Stimulated activated CD4-positive, alpha-beta T cell treated with anti-CD3 and anti-CD28 coated beads, Interleukin-1b, Interleukin-23, amount 100 ng/mL, for 1 hour (primary cell): ENCODE measurements at places on chromosomes 7 and 10.

DNA sequence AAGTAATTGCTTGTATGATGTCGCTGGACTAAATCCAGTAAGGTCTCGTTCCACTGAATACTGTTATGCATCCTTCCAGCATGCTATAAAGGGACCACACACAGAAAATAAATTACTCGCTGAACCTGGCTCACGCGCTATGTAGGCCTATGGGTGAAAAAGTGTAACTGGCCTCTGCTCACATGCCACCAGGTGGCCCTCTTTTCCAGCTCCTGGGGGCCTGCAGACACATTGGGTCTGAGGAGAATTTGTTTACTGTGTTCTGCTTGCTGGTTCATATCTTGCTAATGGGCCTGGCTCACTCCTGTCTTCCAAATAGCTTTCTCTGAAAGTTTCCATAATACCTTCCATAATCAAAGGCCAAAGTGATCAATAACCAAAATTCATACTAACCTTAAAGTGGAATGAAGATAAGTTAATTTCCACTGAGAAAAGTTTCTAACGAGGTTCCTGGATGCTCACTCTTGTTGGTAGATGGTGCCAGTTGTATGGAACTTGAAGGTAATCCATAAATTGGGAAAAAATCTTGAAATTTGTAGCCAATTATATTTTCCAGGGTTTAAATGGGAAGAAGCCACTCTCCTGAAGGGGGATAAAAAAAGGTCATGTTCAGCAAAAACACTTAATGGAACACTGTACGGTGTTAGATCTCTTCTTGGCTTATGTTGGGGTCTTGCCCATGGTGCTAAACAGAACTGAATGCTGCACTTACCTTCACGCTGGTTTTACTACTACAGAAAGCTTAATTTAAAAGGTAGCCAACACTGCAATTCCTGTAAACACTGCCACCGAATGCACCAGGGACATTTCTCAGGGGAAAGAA lies 27.0 kb upstream of the ZPBP start:
- no peak for DNase-seq

- DNase-seq = no peak
Measured at GRCh38 chr7:5615190-5616070, 166.0 kb downstream of the RNF216 start.

- no peak for DNase-seq
Measured at GRCh38 chr7:147833557-147833956, 757.0 kb upstream of the C7orf33 start.

DNA sequence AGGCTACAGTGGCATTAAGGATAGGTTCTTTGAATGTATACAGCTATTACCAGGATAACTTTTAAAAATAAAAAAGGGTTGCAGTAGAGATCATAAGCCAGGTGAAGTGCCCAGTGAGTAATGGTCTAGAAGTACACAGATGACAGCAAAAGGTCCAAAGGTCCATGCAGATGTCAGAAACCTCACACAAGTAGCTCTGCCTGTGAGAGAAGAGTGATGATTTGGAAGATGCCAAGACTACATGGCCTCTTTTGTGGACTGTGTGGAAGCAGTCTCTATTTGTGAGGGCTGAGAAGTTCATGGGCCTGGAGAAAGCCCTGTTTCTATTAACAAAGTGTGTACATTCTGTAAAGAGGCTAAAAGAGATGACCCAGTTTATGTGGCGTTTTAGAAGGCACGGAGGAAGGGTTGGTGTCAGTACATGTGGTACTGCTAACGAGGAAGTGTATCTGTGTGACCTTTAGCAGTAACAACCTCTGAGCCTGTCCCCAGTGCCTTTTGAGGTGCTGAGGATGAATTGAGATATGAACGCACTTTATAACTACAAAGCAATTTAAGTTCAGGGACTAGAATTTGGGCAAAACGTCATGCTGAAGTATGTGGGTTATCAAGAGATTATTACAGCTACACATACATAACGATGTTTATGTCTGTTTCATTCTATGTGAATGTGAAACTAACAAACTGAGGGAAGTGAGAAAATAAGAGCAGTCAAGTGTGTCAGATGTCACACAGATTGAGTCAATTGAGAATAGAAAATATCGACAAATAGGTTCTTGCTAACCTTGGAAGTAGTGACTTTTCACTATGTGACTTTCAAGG lies 7.6 kb downstream of the CYCS start:
- no peak for DNase-seq

DNA sequence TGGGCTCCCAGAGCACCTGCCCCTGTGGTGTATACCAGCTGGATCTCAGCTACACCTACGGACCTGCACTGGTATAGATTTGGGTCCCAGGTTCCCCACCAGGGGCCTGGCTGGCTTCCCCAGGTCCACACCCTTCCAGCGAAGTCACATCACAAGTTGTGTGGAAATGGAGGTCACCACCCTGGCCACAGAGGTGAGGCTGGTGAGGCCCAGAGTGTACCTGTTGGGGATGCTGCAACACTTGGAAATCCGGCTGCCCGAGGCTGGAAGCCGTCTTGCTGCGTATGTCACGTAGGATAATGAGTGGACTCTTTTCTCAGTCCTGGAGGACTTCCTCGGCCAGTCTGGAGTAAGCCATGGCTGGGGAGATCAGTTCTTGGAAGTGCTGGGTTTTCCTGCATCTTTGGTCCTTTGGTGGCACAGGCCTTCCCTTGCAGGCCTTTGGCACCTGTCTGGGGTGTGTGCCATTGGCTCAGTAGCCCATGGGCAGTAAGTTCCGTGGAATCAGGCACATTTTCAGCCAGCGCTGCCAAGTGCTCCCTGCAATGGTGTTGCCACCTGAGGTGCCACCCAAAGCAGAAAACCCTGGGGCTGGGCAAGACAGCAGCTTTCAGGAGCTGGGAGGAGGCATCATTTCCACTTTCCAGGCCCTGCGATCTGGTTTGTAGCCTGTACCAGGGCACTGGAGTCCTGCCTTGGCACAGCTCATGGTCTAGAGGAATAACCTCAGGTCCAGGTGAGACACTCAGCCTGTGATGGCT lies 97.9 kb downstream of the LHPP start:
- no peak for DNase-seq

DNA sequence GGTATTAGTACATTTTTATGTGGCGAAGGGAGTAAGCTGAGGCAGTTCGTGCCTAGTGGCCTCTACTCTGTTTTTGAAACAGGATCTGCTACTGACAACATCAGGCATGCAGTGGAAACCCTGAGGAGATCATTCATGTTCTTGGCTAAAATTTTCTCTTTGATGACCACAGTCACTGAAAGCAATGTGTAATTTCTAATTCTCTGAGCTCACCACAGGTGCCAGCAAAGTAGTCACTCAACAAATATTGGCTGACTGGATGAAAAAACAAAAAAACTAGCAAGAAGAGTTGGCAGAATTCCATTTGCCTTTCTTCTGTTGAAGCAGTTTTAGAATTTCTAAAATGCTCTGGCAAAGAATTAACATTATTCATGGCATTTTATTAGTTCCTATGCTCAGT lies 176.5 kb upstream of the KCTD7 start:
- DNase-seq = no peak

DNA sequence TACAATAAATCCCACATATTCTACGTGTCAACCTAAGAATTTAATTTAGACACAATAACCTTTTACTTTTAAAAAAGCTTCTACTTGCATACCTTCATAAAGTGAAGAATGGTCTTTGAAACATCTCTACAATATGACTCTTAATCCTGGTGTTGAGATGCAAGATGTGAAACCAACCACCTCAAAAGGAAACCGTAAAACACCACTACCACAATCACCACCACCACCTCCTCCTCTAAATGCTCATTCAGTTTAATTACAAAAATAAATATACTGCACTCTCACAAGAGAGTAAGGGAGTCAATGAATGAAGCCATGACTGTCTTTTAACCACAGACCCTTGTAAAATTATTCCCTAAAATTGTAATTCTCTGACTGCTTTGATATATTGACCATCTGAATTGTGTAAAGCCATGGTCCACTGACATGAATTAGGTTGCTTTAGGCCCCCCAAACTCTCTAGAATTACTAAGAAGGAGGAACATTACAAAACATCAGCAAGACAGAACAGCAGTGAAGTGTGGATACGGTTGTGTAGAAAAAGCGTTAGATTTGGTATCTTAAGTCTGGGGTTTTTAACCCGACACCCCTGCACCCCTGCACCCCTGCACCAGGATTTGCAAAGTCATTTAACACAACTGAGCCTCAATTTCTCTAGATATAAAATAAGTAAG lies 171.4 kb downstream of the SFMBT2 start:
- DNase-seq = no peak

- no peak for DNase-seq
Measured at GRCh38 chr7:123024989-123025758, 29.7 kb upstream of the TAS2R16 start.

DNA sequence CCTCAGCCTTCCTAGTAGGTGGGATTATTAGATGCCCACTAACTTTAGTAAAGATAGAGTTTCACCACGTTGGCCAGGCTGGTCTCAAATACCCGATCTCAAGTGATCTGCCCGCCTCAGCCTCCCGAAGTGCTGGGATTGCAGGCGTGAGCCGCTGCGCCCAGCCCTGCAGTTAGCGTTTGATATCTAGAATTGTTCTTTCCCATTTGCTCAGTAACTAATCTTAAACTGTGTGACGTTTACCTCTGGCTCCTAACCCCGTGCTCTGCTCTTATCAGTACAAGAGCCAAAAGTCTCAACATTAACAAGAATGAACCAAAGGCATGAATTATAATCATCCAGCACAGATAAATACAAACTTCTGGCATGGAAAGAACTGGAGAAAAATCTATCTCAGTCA lies 47.4 kb downstream of the IGF2BP3 start:
- DNase-seq = no peak

GRCh38 chr7:143172354-143172753 lies 10.9 kb upstream of the TAS2R39 start:
- no peak for DNase-seq

DNA sequence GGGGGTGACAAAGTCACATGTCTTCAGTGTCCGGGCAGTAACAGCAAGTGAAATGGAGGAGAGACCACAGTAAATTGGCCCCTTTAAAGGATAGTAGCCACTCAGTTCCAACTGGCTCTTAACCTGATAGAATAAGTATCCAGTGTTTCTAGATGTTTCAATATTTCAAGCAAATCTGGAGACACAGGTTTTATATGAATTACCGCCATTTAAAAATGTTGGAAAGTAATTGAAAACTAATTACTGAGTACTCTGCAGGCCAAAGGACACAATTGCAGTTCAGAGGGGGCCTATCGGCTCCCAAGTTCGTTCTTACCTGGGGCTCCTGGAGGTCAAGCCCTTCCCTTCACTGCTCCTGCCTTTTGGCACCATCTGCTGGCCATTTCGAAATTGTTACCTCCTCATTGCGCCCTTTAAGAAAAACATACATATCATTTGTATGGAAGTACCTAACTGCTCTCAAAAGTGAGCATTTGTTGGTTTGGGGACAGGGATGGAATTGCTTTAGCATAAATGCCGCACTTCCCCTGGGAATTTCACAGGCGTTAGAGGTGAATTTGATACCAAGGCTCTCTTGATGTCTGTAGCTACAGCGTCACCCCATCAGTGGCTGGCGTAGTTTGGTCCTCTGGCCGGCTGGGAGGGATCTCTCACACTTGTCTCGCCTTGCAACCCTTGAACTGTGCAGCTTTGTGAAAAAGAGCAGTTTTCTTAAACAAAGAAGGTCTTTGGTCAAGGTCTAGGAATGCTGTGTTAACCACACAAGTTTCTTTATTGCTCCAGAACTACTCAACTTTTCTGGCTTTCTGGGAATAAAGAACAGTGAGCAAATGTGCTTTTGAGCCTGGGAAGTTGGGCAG lies 220.0 kb downstream of the ARHGAP21 start:
- DNase-seq = no peak

GRCh38 chr7:112070674-112071256 lies 135.4 kb downstream of the DOCK4 start:
- DNase-seq = no peak

DNA sequence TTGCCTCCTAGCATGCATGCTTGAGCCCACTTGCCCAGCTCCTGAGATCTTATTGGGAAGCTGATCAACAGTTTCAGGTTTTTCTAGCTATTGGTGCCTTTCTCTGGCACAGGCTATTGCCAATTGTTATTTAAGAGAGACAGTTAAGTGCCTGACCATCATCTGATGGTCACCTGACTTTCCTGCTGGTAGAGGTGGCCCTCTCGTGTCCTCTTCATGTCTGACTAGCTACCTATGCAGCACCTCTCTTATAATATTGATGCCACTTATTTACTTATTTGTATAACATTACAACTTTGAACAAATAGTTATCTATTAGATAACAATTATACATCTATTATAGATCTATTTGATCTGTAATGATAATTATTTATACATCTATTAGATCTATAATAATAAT lies 205.9 kb upstream of the SEMA3D start:
- no peak for DNase-seq

GRCh38 chr10:8766899-8767298 lies 712.4 kb downstream of the GATA3 start:
- DNase-seq = no peak

DNA sequence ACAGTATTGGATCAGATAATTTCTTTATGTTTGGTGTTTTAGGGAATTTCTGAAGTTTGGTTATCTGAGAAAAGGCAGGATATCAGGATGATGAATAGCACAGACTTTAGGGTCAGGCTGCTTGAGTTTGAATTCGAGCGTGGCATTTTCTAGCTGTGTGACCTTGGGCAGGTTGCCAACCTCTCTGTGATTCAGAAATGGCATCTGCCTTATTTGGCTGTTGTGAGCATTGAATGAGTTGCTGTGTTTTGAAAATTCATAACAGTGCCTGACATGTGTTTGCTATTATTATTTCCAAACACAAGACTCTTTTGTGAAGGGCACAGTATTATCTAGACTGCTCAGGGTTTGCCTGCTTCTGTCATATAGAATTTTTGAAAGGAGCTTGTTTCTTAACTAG lies 66.9 kb downstream of the NXPH1 start:
- no peak for DNase-seq

DNA sequence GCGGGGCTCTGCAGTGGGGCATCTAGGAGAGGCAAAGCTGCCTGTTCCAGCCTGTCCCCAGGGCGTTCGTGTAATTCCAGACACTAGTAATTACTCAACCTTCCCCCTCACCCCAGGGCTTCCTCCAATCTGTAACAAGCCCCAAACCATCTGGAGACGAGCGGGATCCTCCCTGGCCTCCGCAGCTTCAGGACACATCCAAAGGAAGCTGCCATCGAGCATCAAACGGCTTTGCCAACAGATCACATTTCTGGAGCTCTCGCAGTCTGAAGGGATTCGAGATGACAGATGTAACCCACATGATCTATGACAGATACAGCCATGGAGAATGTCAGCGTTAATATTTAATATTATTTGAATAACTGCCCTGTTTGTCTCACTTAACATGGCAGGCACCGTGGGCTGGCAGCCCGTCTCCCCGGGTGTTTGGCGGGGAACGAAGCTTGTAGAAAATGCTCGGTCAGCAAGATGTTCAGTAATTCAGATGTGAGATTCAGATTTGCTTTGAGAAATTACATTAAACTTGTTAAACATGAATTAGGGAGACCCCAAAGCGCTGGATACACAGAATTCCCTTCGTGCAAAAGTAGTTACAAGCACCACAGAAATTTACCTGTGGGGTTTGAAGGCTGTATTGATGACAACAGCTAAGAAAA lies 108.5 kb upstream of the C7orf33 start:
- no peak for DNase-seq
